Tongue (tissue), 3 donors: ENCODE measurements at places on chromosomes 13 and 19. TPM values are rescaled to one million over a fixed set of nuclear protein-coding genes. Genes with fewer than 3 reads are reported as not detected.
A peak's percentile ranks its signal among the peaks of the same experiment; 100 is the strongest.

The FFAR3 gene
- not detected for total RNA-seq

The ADGRE2 gene
- 0.31 TPM for total RNA-seq

- DNase-seq = no peak
Measured at GRCh38 chr13:95111608-95112007, 189.6 kb downstream of the ABCC4 start.

- peak; percentile 50 for DNase-seq
Measured at GRCh38 chr13:49791315-49791710, 1.2 kb downstream of the KPNA3 start.
